ENCODE measurements at places on chromosomes 4 and X.

GRCh38 chrX:7143941-7144525 is 3.5 kb upstream of the STS start:
- no peak for DNase-seq

DNA sequence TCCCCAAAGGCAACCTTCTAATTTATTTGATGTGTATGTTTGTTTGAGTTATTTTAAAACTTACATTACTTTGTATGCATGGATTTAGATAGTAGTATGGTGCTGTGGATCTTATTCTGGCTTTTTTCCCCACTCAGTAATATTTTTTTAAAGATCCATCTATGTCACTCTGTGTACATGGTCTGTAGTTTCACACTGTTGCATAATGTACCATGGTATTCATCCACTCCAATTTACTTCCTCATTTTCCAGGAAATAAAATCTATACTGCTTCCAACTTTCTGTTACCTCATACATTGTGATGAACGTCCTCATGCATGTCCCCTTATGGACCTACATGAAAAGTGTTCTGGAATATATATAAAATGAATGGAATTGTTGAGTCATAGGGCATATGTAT is 17.6 kb downstream of the ARMCX2 start:
- no peak for DNase-seq

DNA sequence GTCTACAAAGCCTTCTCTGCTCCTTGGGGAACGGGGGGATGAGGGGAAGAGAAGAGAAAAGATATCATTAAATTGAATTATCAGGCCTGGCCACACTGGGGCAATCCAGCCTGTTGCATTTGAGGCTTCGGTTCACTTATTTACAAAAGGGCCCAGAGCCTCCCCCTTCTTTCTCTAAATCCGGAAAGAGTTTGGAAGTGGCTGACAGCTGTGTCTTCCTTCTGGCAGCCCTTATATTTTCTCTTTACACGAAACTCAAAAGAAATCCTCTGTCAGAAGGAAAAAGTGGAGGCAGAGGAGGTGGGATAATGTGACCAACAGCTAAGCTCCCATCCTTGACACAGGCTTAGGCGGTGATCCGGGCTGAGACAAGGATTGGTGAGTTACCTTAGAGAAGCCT is 158.3 kb upstream of the TAPT1 start:
- no peak for DNase-seq

DNA sequence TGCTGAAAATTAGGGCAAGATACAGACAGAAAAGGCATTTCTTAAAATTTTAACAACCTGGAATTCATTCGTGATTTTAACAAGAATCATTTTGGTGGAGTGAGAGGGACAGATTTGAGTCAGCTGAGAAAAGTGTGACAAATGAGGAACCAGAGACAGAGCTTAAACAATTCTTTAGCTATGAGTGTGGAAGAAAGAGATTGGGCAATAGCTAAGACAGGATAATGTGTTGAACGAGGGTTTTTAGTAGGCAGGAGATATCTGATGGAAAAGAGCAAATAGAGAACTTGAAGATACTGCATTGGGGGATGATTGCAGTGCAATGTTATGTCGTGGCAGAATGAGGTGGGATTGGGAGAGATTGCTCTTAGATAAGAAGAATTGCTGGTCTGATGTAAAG is 164.2 kb upstream of the SPRY1 start:
- peak; percentile 67 for DNase-seq

DNA sequence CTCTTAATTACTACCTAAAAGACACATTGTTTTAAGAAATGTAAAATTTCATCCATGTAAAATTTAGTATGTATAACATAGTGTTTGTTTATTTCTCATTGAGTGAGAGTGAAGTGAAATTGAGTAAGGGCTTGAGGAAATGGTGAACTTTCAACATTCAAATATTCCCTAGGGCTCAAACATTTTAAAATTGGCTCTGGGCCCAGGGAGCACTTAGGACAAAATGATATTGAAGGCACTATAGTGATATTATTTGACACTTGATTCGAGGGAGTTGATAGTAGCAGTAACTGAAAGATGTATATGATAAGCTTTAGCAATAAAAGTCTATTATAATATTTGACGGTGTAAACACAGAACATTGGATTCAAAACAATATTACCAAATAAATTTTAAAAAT is 1244.0 kb upstream of the TENM3 start:
- DNase-seq, result peak; percentile 21

- DNase-seq, result peak; percentile 35
Observed at GRCh38 chrX:11462136-11462535, 168.9 kb downstream of the AMELX start.

- DNase-seq, result no peak
Observed at GRCh38 chr4:101347267-101347556, at the start of gene PPP3CA. TSS of gene PPP3CA (minus strand) at chr4:101347526.

DNA sequence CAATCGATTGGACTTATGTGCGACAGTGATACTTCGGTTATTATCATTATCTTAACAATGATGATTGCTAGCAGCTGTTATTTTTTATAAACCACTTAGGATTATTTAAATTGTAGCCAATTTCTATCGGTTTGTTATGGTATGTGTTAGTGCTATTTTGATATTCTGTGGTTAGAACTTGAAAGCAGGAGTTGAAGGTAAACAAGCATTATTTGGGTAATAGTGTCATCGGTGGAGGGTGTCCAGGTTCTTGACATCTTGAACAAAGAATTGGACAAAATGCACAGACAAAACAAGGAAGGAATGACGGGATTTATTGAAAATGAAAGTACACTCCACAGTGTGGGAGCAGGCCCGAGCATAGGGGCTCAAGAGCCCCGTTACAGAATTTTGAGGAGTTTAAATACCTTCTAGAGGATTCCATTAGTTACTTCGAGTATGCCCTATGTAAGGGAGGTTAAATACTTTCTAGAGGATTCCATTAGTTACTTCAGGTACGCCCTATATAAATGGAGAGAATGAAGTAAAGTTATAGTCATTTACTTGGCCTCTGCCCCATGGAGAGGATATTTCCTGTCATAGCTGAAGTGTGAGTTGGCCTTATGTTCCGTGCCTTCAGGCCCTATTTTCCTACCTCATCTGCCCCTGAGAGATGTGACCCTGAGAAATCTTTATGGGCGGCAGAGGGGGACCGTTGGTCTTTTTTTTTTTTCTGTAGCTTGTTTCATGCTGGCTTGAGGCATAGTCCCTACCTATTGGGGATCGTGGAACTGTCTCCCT is 13.1 kb downstream of the MOB1B start:
- peak; percentile 14 for DNase-seq

- no peak for DNase-seq
Observed at GRCh38 chr4:48526406-48526805, 36.4 kb downstream of the ZAR1 start.

- no peak for DNase-seq
Observed at GRCh38 chr4:128166982-128167381, 105.9 kb downstream of the LARP1B start.

DNA sequence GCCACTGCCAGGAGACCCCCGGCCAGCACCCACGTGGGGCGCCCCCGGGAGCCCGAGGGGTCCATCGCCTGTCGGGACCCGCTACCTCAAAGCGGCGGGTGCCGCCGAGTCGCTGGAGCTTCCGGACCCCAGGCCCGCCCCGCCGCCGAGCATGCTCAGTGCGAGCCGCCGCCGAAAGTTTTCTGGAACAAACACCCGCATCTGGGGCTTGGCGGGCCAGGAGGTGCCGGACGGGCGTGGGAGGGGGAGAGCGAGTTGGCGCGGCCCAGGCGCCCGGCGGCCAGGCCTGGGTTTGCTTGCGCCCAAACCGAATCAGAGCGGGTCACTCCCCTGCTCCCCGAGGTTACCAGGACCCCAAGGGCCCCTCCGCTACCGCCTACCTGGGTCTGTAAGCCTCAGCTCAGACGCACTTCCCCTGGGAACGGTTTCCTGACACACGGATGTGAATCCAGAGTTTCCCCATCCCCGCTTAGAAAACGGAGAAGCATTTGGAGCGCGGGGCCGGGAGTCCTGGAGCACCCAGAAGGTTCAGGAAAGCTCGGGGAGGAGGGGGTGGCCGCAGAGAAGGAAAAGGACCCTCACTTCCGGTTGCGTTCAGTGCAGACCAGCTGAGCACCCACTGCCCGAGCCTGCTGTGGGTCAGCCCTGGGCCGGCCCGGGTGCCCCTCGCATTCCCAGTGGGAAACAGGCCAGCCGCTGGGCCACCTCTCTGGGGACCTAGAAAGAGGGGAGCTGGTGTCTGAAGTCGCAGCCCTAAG is at the start of gene EVC2:
Gene EVC2 (minus strand): TSS at position 111 of the 758 bp plus-strand sequence. CDS start 46 bp downstream, at position 65.
- peak; percentile 84 for DNase-seq

Measured in adipocyte (in vitro differentiated cells).